ENCODE measurements at places on chromosomes 5 and 9. TPM values are rescaled to one million over a fixed set of nuclear protein-coding genes. Genes with fewer than 3 reads are reported as not detected.

The LCN15 gene
- total RNA-seq = not detected

The PHF24 gene
- total RNA-seq = not detected

The MELK gene
- 34.1 TPM for total RNA-seq

The AHRR gene
- total RNA-seq = 3.7 TPM
